ENCODE measurements at places on chromosomes 1 and 21.

DNA sequence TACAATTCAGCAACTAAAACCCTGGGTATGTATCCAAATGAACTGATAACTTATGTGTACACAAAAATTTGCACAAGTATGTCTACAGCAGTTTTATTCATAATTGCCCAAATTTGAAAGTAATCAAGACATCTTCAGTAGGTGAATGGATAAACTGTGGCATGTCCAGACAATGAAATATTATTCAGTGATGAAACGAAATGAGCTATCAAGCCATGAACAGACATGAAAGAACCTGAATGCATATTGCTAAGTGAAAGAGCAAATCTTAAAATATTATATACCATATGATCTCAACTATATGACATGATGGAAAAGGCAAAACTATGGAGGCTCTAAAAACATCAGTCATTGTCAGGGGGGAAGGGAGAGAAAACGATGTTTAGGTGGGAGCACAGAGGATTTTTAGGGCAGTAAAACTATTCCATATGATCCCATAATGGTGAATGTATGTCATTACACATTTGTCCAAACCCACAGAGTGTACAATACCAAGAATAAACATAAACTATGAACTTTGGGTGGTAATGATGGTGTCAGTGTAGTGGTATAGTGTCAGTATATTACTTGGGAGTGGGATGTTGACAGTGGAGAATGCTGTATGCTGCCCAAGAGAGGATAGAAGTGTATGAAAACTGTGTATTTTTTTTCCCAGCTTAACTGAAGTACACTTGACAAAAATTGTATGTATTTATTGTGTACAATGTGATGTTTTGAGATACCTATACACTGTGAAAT lies 92.8 kb upstream of the PPP2R5A start:
- DNase-seq, result no peak

GRCh38 chr21:26845759-26846035 lies 488 bp upstream of the ADAMTS1 start:
- DNase-seq, result no peak

DNA sequence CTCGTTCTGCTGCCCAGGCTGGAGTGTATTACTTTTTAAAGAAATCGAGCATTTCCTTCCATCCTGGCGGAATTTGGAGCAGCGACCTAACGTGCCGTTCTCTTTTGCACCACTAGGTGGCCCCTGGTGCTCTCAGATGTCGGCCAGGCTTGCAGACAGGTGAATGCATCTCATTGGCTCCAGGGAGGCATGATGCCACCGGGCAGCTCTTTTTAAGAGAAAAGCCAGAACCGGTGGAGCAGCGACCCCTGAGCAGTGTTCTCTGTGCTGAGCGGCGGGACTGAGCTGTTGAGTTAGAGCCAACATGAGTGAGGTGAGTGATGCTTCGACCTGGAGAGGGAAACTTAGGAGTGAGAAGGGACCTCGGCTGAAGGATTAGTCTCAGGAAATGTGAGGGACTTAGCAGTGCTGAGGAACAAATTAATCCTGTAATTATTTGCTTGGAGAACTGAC lies at the start of gene PCP4:
Gene PCP4 (plus strand): TSS at position 241 of the 453 bp plus-strand sequence. CDS start 64 bp downstream, at position 305.
- peak; percentile 45 for DNase-seq

- DNase-seq, result peak; percentile 39
These were observed 39.3 kb downstream of the TCP10L start for GRCh38 chr21:32545948-32546441.

- DNase-seq, result peak; percentile 39
These were observed 11.0 kb upstream of the CPLANE2 start for GRCh38 chr1:16248007-16248436.

- DNase-seq, result no peak
These were observed 151.6 kb downstream of the TOMM20 start for GRCh38 chr1:234976861-234977680.

Measured in common myeloid progenitor, CD34-positive (primary cell).